ENCODE measurements at places on chromosomes 16 and 17.
A peak's percentile ranks its signal among the peaks of the same experiment; 100 is the strongest.

- DNase-seq: no peak
Observed at GRCh38 chr16:87098361-87098760, 218.8 kb downstream of the C16orf95 start.

GRCh38 chr16:16133943-16134604 lies 89.2 kb downstream of the ABCC6 start:
- no peak for DNase-seq

GRCh38 chr17:40015005-40015997 lies at the start of gene CSF3:
TSS of gene CSF3 (plus strand) at chr17:40015440. CDS start at chr17:40015475, 35 bp downstream.
- DNase-seq: no peak

- DNase-seq: no peak
Observed at GRCh38 chr16:89511374-89511773, 3.2 kb downstream of the SPG7 start.

GRCh38 chr16:63312346-63312745 lies 1276.1 kb upstream of the CDH8 start:
- DNase-seq: no peak

DNA sequence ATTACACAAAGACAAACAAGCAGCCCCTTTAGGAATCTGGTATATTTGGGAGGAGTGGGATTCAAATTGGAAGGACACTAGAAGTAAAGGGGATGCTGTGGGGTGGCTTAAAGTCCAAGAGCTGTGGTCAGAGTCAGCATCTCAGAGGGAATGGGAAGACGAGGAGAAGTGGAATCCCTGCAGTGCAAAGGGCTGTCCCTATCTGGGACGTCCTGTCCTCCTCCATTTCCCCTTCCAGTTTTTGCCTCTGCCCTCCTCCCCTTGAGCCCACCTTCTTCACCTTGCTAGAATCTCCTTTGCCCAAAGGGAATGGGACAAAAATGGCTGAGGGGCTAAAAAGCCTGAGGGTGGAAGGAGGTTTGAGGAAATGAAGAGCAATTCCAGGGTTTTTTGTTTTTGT lies 4.2 kb upstream of the PLXDC1 start:
- DNase-seq: no peak

- no peak for DNase-seq
Observed at GRCh38 chr17:2511138-2511461, 588 bp downstream of the METTL16 start.

- no peak for DNase-seq
Observed at GRCh38 chr16:75027520-75028300, 28.9 kb downstream of the ZNRF1 start.

GRCh38 chr16:56344518-56345405 lies 80.6 kb downstream of the AMFR start:
- no peak for DNase-seq

DNA sequence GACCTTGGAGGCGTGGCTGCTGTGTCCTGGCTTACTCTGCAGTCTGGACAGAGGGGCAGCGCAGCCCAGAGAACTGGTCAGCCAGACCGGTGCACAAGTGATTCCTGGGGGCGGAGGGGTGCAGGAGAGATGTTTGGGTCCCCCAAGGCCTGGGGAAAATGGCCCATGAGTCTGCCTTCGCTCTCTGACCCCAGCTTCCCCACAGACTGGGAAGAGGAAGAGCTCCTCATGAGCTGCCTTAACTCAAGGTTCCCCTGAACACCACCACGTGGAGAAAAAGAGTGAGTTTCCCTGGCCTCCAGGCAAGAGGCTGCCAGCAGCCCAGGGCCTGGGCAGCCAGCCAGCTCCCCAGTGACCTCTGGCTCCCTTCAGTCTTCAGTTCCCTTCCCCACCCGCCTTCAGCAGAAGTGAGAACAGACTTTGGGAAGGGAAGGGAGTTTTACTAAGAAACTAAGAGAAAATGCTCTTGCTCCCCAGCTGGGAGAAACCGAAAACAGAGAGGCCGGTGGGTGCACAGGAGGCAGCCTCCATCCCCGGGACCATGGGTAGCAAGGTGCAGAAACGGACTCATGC lies 2.0 kb upstream of the C17orf99 start:
- DNase-seq: no peak

DNA sequence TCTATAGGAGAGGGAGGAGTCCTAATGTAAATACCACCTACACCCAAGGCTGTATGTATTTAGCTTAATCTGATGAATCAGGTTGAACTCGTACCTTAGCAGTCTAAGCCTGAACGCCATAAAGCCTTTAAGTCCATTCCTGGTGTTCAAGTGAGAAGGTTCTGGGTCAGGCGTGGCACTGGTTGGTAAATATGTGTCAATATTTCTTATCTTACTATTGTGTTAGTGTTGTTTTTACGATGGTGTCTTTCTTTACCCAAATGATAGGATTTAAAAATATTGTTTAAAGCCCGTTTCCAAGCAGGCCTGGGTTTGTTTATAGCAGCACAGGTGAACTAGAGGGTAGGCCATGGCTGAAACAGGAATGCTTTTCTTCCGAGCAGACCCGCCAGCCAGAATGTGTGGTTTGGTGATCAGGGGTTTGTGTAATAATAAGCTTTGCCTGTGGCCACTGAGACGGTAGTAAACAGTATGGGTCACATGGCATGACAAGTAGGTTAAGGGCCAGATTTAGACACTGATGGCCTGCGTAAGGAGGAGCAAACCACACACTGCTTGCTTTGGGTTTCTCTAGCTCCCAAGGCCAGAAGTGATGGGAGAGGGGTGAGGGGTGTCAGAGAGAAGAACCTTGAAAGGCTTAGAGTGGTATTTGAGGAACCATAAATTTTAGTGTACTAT lies 3.3 kb downstream of the TMEM94 start:
- DNase-seq: no peak

DNA sequence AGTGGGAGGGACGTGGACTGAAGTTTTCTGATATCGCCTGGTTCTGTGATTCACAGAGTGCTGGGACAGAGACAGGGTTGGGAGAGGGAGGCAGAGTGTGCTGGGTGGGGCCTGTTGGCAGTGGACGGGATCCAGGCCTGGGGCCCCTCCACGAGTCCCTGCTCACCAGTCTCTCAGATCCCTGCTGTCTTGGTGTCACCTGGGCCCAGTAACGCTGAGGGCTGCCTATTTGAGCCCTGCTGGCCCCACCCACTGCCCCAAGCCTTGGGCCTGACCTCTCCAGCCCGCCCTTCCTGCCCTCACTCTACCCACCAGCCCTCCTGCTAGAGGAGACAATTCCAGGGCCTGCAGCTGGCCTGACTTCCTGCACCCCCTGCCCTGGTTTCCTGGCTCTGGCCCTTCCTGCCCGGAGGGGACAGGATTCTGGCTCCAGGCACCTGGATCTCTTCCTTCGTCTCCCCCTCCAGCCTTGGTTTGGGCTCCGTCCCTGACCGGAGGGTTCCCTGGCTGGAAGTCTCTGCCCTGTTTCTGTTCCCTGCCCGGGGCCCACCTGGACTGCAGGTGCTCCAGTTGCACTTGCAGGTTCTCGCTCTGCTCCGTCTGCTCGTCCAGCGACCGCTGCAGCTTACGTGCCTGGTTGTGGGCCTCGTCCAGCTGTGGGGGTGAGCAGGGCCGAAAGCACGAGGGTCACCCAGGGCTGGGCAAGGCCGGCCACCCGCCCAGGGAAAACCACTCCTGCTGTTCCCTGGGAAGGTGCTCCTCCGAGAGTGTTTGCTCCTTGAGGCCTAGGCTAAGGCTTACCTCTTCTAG lies 21.4 kb downstream of the CCDC102A start:
- DNase-seq: no peak

DNA sequence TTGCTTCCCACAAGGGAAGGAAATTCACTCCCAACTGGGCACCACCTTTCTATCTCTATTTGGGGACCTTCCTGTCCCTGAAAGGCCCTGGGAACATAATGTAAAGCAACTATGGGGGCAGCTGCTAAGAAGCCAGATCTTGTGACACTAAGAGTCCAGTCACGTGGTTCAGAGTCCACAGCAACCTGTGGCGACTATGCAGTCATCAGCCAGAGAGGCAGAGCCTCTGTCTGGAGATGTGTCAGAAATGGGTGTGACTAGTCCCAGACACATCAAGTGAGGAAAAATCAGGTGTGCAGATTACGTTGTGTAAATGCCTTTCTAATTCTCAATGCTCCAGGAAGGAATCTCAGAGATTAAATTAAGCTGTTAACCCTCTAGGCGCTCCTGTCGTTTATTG lies 26.6 kb upstream of the SKAP1 start:
- DNase-seq: peak; percentile 52

DNA sequence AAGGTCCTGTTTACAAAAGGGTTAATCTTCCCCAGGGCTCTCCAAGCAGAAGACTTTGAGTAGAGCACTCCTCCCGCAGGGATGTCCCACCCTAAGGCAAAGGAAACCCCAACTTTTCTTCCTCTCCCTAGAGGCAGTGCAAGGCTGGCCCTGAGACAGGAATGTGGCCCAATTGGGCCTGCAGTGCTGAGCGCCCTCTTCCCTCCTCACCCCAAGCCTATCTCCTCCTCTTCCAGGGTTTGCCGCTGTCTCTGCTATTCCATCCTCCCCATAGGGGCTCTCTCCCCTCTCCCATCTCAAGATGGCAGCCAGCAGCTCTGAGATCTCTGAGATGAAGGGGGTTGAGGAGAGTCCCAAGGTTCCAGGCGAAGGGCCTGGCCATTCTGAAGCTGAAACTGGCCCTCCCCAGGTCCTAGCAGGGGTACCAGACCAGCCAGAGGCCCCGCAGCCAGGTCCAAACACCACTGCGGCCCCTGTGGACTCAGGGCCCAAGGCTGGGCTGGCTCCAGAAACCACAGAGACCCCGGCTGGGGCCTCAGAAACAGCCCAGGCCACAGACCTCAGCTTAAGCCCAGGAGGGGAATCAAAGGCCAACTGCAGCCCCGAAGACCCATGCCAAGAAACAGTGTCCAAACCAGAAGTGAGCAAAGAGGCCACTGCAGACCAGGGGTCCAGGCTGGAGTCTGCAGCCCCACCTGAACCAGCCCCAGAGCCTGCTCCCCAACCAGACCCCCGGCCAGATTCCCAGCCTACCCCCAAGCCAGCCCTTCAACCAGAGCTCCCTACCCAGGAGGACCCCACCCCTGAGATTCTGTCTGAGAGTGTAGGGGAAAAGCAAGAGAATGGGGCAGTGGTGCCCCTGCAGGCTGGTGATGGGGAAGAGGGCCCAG lies 1.0 kb downstream of the PRRT2 start:
- no peak for DNase-seq

DNA sequence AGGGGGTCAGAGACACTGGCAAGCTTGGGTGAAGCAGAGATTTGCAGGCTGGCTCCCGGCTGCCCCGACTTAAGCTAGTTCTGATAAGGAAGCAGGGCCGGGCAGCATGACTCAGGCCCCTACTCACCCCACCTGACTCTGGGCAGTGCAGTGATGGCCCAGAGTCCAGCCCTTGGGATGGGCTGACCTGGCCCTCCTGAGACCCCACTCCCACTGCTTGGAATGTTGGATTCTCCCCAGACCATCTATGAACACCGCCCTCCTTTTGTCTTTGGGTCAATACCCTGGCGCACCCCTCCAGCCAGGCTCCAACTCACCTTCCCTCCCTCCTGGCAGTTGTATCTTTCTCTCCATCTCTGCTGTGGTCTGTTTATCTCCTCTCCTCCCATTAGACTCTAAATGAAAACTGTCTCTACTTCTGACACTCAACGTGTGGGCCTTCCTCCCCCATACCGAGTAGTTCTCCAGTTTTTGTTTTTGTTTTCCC lies 21.0 kb downstream of the LGALS3BP start:
- DNase-seq: no peak

- DNase-seq: no peak
Observed at GRCh38 chr17:39118674-39119419, 32.6 kb downstream of the PLXDC1 start.

DNA sequence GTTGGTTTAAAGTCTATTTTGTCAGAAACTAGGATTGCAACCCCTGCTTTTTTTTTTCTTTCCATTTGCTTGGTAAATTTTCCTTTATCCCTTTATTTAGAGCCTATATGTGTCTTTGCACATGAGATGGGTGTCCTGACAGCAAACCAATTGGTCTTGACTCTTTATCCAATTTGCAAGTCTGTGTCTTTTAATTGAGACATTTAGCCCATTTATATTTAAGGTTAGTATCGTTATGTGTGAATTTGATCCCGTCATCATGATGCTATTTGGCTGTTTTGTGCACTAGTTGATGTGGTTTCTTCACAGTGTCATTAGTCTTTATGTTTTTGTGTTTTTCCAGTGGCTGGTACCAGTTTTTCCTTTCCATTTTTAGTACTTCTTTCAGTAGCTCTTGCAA lies 127.7 kb upstream of the ZNF267 start:
- no peak for DNase-seq

GRCh38 chr17:44473367-44473766 lies 29.8 kb downstream of the GPATCH8 start:
- DNase-seq: no peak

DNA sequence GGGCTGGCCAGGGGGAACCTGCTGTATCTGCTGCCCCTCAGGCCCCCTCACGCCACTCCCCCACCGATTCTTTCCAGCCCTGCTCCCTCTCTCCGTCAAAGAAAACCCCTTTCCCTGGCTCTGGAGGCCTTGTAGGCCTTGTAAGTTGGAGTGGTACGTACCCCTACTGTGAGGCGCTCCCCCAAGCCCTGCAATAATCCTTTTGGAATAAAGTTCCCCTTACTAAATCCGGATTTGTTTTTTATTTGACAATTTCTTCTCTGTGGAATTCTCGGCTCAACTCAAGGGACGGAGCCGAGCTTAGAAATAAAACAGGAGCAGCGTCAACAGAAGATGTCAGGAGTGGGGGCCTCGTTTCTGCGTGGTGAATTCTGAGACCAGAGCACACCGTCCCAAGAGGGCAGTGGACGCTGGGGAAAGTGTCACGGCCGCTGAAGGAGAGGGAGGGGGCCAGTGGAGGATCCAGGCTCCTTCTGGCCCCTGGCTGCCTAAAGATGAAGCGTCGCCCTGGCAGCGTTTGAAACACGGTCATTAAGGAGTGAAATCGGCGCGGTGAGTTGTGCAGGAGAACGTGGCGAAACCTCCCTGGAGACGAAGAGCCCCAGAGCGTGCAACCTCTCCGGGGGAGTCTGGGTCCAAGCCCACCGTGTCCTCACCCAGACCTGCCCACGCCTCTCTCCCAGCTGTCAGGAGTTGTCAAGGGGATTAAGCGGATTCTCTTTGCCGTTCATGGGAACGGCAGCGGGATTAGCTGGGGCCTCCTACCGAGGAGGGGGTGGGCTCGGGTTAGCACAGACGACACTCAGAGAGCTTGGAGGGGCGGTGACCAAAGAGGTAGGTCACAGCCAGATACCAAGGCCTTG lies 47.0 kb downstream of the SLC7A5 start:
- no peak for DNase-seq

- DNase-seq: no peak
Observed at GRCh38 chr17:56392321-56392720, 201.2 kb upstream of the NOG start.

GRCh38 chr16:24999088-24999670 lies 16.0 kb downstream of the ARHGAP17 start:
- no peak for DNase-seq

- DNase-seq: peak; percentile 53
Observed at GRCh38 chr16:31201582-31202413, 762 bp downstream of the PYCARD start.

Data from CD4-positive, alpha-beta memory T cell (primary cell).